ENCODE measurements at places on chromosomes 3 and 15.
A peak's percentile ranks its signal among the peaks of the same experiment; 100 is the strongest.

GRCh38 chr3:171156401-171157010 lies 130.0 kb upstream of the SLC2A2 start:
- peak; percentile 20 for DNase-seq

- no peak for DNase-seq
These were observed 112.7 kb downstream of the KLF13 start for GRCh38 chr15:31439328-31439727.

DNA sequence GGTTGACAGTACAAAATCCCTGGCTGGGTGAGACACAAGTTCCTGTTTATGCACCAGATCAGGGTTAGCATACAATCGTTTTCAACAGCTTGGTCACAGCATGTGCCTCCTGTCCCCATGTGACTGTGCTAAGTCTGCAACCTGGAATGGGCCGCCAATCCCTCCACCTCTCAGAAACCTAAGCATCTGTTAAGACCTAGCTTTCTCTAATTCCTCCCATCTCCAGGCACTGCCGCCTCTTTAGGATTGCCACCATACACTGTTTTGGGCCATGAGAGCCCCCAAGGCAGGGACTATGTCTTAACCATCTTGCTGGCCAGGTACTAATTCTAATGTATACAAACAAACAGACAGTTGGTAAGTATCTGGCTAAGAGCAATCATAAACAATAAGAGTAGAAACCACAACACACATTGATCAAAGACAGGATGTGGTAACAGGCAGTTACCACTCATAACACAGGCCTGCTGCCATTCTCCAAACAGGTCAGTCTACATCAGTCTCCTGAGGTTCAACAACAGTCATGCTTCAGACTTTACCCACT lies 25.6 kb downstream of the SEC22C start:
- DNase-seq = no peak

DNA sequence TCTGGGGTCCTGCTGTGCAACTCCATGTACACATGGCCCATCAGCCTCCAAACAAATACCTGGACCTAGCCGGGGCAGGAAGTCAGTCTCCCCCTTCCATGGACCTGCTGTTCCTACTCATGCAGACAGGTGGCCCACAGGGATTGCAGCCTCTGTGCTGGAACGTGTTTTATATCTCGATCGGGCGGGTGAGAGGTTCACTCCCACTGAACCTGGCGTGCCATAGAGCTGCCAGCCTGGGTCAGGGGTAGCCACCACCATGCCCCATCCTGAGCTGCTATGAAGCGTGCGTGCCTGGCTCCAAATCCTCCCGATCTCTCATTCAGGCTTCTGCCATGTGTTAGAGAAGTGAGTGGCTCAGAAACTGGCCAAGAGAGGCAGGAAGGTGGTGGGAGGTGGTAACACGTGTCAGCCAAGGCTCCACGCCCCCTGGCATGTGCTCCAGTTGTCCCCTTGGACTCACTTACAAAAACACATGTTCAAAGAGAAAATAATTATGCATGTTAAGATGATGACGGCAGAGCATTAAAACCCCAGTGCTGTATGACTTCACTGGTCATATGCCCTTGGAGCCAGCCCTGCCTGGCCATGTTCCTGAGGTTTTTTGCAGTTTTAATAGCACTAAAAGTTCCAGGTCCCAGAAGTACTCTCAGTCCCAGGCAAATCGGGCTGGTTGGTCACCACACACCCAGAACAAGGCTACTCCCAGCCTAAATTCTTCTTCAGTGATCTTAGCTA lies 30.6 kb downstream of the CTSH start:
- DNase-seq = peak; percentile 28

DNA sequence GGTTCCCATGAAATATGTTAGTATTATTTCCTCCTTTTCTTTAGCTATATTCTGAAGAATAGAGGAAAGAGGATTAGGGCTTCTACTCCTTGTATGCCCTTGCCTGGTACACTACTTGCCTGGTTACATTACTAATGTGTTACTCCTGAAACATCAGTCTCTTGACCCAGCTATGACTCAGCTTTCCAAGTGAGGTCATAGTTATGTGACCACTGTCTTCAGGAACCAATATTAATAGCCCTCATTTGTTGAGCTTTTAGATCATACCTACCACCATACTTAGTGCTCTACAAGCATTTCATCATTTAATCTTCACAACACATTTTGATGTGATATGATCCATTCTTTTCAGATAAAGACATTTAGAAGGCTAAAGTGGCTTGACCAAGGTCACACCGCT lies 60.3 kb downstream of the CMSS1 start:
- peak; percentile 87 for DNase-seq

DNA sequence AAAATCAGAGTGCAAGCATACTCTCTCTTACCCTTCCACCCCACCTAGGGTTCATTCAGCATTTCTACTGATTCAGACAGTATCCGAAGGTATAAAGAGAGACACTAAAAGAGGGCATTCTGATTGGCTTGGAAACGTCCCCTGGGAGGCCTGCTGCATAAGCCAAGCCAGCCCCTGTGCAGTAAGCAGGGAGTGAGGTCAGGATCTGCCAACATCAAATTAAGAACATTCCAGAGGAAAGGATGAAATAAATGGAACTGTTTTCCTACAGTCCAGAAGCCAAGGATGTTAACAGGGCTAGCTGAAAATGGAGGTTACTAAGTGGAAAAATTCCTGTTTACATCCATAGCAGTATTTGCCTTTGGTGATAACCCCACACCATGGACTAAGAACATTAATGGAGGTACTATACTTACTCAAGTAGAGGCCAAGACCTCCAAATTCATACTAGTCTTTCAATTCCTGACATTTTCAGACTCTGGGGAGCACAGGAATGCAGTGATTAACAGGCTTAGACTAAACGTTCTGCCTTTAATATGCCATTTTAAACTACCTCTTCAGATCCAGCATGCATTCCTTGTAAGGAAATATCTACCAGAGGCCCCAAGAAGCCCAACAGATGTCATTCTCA lies 34.5 kb downstream of the NPTN start:
- peak; percentile 79 for DNase-seq

GRCh38 chr15:69792823-69793222 lies 304.9 kb downstream of the TLE3 start:
- DNase-seq = no peak

DNA sequence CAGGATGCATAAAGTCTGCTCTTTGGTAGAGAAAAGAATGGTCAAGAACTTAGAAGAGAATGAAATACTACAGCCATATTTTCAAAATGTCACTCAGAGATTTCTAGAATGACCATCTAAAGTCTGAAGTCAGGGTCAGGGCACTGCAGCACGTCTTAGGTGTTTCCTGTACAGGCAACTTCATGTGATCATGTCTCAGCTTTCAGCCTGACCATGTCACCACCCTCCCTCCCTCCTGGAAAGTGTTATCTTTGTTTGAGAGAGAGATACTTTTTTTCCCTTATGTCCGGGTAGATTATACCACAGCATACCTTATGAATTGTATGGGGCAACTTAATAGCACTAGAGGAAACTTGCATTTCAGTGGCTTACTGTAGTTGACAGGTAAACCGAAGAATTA lies 558.0 kb upstream of the TGFBR2 start:
- DNase-seq = no peak

DNA sequence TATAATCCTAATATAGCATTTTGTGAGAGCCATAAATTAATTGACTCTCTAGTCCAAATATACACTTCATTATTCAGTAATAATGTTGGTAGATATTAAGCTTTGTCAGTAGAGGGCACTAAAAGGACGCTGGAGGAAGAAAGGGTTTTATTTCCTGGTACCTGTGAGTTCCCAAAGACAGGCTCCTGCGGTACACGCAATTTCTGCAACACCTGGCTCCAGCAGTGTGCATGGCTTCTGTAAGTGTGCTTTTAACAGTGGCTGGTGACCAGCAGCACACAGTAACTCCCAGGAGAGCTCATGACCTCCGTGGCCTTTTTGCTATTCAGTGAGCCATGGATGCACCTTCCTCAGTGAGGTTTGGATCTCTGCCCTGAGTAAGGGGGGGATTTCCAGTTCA lies 338.3 kb upstream of the ZNF385D start:
- DNase-seq = peak; percentile 4

DNA sequence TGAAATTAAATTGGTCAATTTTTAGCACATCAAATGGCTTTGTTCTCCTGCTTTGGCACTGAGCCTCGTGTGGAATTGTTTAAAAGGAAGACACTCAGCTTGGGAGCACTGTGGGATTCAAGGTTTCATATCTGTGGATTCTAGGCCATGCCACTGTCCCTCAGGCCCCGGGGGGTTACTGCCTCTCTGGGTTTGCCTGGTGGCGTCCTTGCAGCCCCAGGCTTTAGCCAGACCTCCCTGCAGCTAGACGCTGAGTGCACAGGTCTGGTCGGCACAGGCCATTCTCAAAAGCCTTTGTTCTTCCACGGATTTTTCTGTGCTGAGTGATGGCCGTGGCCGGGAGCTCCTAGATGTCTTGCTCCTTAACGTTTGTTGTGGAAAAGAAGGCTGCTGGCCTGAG lies 76.2 kb downstream of the CACNA2D3 start:
- DNase-seq = no peak

DNA sequence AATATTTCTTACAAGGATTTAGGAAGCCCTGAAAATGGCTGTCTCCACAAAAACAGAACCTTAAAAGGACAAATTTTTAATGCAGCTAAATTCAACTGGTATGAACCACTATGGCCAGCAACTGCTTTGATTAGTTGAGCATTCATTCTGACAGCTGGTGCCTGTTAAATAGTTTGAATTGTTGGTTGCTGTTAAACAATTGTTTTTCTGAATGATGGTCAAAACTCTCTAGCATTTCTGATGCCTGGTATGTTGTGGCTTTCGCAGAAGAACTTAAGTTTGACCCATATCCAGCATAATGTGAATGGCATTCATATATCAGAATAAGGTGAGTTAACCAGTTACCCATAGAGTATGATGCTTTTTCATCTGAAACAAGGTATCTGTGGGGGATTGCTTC lies 138.4 kb downstream of the MEIS2 start:
- DNase-seq = peak; percentile 77

- no peak for DNase-seq
These were observed 21.9 kb downstream of the ZFAND6 start for GRCh38 chr15:80081390-80081789.

GRCh38 chr15:100125401-100126191 lies 216.2 kb downstream of the ADAMTS17 start:
- no peak for DNase-seq

- peak; percentile 60 for DNase-seq
These were observed 19.0 kb downstream of the PDHB start for GRCh38 chr3:58414538-58415197.

DNA sequence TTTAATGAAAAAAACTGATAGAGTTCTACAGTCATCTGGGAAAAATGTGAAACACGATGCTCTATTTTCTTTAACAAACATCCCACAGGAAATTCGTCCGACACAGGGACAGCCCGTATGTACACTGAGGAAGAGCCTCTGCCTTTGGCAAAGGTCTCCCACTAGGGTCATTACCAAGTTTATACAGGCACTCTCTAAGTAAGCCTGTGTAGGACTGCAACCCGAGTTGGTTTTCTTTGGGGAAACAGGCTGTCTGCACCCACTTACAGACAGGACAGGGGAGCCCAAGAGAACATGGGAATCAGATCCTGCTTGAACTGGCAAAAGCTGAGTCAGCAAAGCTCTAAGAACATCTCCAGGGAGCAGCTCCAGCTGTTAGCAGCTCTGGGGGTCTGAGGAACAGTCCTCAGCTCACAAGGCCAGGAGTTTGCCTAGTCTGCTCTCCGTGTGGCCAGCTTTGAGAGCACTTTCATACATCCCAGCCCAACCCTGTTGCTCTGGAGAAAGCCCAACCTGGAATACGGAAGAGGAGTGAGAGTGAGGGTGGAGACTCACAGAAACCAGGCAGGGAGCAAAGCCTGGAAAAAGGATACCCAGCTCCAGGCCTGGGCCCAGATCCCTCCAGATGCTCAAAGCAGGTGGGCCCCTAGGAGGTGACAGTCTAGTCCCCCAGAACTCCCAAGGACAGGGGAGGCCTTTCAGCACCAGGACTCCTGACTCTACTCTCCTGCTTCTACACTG lies 1.9 kb downstream of the TBC1D2B start:
- DNase-seq = peak; percentile 90

- DNase-seq = no peak
These were observed 32.5 kb downstream of the BCL2L10 start for GRCh38 chr15:52080031-52080430.

- no peak for DNase-seq
These were observed 836.5 kb downstream of the PDCD6IP start for GRCh38 chr3:34634939-34635338.

DNA sequence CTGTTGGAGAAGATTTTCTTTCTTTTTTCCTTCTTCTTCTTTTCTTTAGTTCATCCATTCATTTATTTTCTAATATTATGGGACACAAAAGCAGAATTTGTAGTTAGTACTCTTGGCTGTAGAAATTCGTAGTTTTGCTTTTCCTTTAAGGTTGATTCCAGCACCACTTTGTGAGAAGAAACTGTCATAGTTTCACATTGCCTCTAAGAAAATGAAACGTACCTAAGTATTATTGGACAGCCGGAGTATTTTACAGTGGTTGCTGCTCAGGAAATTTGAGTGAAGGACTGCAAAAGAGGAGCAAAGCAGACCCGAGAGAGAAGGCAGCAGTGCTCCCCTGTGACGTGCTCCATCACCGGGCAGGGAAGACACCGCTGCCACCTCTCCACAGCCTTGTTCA lies 48.1 kb downstream of the PLCL2 start:
- no peak for DNase-seq

GRCh38 chr15:66400351-66400774 lies 13.7 kb downstream of the MAP2K1 start:
- peak; percentile 28 for DNase-seq

DNA sequence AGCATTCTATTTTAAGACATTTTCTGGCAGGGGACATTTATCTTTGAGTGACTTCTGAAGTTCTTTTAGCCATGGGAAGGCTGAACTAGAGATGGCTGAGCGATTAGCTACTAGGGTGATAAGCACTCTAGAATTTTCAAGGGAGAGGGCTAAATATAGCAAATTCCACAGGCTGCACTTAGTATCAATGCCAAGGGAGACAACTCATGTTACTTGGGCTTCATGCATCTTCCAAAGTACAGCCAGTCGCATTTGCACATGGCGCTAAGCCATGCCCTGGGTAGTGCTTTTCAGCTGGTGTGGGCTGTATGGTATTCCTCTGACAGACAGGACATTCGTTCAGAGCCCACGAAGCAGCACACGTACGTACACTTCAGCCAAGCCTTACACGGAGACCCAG lies 69.6 kb downstream of the RYR3 start:
- no peak for DNase-seq

DNA sequence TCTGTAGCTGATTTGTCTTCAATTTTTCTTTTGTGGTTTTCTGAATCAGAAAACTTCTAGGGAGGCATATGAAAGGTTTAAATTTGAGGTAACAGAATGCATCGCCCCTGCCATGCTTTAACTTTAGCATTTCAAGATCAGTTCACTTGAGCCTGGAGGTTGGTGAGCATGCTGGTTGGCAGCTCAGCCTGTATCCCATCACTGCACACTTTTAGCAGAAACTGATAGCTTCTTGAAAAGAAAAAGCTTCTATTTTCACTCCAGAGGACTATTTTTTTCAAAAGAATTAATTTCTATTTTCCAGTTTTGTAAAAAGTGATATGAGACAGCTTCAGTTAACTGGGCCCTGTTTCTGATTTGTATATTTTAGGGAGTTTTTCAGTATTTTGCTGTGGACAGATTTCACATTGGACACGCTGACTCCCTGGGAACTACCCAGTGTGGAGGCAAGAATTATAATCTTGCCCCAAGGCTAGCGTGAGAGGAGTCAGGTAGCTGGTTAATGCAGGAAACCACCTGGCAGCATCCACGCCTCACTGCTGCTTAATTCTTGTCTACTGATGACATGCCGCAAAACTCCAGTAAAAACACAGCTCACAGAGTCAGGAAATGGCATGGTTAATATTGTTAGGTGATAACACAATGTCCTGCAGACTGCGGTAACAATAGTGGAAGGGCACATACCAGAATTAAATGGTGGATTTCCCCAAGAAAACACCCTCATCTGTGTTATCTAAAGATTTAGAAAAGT lies 71.4 kb downstream of the DUT start:
- DNase-seq = no peak

Data from fibroblast of skin of abdomen (primary cell).